Ovary (tissue), 10 donors: ENCODE measurements at places on chromosomes 7 and 10.

- DNase-seq: no peak
Observed at GRCh38 chr10:110724116-110724921, 80.2 kb downstream of the RBM20 start.

- DNase-seq: no peak
Observed at GRCh38 chr7:74220229-74220628, 10.4 kb downstream of the LAT2 start.

DNA sequence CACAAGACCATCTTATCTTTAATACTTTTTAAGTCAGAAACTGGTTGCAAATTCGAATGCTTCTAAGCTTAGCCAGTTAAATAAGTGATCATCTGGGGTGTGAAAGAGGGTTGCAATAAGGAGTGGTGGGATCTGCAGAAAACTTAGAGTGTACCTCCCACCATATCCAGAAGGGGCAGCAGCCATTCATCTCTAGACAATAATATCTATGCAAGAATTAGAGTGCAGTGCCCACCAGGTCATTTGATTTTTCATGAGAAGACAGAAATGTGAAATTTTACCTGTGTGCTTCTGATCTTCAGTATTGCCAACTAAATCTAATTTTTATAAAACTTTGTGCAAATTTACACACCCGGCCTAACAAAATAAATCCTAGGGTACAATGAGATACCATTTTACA lies 127.2 kb upstream of the SP4 start:
- DNase-seq: no peak

- no peak for DNase-seq
Observed at GRCh38 chr7:141227454-141227853, 153.6 kb downstream of the TMEM178B start.

GRCh38 chr10:24556126-24556749 lies 167.4 kb downstream of the ARHGAP21 start:
- DNase-seq: no peak

DNA sequence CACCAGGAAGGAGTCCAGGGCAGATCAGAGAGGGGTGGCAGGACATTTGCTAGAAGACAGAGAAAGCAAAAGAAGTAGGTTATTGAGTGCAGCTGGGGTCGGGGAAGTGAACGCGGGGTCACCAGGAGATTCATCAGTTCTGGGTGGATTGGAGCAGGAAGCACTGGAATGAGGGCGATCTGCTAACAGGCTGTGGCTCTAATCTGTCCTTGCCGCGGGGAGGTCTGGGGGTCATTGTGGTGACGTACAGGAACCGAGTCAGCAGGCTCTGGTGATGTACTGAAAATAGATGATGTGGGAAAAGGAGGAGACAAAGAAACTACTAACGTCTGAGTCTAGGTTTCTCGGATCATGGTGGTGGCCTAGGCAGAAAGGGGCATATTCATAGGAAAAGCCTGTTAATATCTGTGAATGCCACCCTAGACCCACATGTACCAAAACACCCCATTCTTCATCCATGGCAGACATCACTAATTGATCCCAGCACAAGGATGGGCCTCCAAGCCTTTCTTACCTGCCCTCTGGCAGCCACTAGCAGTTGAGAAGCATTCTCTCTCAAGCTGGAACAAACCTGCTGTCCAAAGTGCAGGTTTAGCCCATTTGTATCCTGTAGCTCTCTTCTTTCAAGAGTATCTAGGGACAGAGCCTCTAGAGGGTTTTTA lies 134.5 kb downstream of the C10orf105 start:
- no peak for DNase-seq

GRCh38 chr7:67593794-67594193 lies 597.2 kb downstream of the TYW1 start:
- DNase-seq: no peak

DNA sequence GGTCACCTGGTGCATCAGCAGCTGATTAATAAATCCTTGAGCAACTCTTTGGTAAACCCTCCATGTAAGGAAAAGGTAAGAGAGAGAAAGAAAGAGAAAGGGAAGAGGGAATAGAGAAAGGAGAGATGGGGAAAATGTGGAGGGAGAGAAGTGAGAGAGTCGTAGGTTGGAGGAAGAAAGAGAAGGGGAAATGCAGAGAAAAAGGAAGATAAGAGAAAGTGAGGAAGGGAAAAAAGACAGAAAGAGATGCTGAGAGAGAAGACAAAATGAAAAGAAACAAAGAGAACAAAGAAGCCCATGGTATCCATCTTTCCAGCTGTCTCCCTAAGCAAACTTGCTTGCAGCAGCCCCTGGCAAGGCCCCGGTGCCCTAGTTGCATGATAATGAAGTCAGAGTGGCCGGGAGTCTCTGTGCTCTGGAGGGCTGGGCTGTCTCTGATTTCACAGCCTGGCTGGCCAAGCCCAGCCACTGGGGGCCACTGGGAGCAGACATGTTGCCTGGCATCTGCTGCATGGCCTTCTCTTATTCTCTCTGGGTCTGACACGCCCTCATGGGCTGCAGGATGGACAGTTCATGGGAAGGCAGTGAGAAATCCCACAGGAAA lies 48.4 kb downstream of the PRR15 start:
- DNase-seq: no peak

DNA sequence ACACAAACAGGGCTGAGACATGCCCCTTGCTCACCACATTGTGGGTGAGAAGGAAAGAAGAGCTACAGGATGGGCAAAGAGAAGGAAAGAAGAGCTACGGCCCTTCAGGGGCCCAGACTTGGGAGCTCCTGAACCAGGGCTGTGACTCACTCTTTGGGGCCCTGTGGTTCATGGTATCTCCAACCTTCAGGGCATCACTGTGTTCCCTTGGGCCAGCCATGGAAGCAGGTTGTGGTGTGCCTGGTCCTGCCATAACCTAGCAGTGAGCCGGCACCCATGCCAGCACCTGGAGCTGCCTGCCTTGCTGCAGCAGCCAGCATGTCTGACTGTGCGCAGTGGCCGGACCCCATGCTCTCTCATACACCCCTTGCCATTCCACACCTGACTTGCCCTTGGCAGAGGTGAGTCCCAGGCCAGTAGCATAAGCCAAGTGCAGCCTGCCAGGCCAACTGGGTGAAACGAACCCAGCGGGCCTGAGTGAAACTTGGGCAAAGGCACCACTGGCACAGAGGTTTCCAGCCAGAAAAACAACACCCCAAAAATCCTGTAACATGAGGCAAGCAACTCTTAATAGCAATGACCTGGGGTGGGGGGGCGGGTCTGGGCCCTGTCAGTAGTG lies 89.0 kb upstream of the CACUL1 start:
- DNase-seq: no peak

DNA sequence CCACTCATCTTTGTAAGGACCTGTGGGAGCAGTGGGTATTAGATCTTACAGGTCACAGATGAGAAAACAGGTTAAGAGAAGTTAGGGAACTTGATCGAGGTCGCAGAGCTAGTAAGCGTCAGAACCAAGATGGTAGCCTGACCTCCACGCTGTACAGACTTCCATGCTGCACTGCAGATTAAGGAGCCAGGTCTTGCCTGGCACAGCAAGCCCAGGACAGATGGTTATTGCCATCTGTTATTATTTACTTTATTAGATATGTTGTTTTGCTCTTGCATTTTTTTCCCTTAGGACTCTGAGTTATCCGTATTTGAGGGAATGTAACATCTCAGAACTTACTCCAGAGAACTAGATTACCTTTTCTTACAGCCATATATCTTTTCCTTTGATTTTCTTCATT lies 147.2 kb downstream of the NSUN6 start:
- no peak for DNase-seq

DNA sequence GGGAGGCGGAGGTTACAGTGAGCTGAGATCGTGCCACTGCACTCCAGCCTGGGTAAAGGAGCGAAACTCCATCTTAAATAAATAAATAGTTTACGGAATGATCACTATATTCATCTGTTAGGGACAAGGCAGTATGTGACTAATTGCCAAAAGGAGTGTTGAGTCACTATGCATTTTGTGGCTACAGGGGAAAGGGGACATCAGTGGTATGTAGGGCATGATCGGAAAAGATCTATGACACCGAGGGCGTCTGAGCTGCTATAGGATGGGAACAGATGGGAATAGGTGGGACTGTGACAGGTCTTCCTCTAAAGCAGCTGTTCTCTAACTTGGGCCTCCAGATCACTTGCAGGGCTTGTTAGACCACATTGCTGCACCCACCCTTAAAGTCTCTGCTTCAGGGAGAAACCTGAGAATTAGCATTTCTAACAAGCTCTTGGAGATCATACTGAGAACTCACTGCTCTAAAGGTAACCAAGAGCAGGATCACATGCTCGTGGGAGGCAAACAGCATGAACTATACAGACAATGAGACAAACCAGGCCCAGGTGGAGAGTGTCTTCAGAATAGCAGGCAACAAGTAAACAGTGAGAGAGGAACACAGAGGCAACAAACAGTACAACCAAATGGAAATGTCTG lies 65.1 kb upstream of the ITGA8 start:
- DNase-seq: no peak

- DNase-seq: no peak
Observed at GRCh38 chr10:113015201-113015600, 65.2 kb downstream of the TCF7L2 start.

GRCh38 chr7:127620406-127621233 lies 2.7 kb upstream of the PAX4 start:
- DNase-seq: no peak

GRCh38 chr7:50676740-50677637 lies 105.7 kb downstream of the GRB10 start:
- DNase-seq: no peak

- no peak for DNase-seq
Observed at GRCh38 chr7:17441557-17441956, 143.1 kb downstream of the AHR start.
